ENCODE measurements at places on chromosomes 1 and 21.

GRCh38 chr1:9890224-9890731, 19.8 kb downstream of the CTNNBIP1 start:
- H3K36me3 ChIP-seq = no peaks in the 10 kb centered on the region
- peaks cover 15% of the 10 kb centered on the region for H3K4me1 ChIP-seq
- H3K4me3 ChIP-seq = no peak overlapping the region
- no peak for DNase-seq
- H3K27me3 ChIP-seq = no peaks in the 10 kb centered on the region

- H3K27ac ChIP-seq = no peak overlapping the region
- H3K4me1 ChIP-seq = peaks cover 27% of the 10 kb centered on the region
- no peak for DNase-seq
- H3K4me3 ChIP-seq = no peak overlapping the region
- H3K27me3 ChIP-seq = peaks cover 60% of the 10 kb centered on the region
Observed at GRCh38 chr1:25698252-25698651, 81.7 kb downstream of the MAN1C1 start.

GRCh38 chr1:48741380-48741779, 35.3 kb downstream of the BEND5 start:
- no peaks in the 10 kb centered on the region for H3K4me1 ChIP-seq
- DNase-seq = no peak
- H3K36me3 ChIP-seq = peaks cover 18% of the 10 kb centered on the region
- H3K4me3 ChIP-seq = no peak overlapping the region

- no peak overlapping the region for H3K27ac ChIP-seq
- DNase-seq = no peak
- no peaks in the 10 kb centered on the region for H3K27me3 ChIP-seq
- no peak overlapping the region for H3K4me3 ChIP-seq
Observed at GRCh38 chr1:33317946-33318345, 3.0 kb downstream of the A3GALT2 start.

DNA sequence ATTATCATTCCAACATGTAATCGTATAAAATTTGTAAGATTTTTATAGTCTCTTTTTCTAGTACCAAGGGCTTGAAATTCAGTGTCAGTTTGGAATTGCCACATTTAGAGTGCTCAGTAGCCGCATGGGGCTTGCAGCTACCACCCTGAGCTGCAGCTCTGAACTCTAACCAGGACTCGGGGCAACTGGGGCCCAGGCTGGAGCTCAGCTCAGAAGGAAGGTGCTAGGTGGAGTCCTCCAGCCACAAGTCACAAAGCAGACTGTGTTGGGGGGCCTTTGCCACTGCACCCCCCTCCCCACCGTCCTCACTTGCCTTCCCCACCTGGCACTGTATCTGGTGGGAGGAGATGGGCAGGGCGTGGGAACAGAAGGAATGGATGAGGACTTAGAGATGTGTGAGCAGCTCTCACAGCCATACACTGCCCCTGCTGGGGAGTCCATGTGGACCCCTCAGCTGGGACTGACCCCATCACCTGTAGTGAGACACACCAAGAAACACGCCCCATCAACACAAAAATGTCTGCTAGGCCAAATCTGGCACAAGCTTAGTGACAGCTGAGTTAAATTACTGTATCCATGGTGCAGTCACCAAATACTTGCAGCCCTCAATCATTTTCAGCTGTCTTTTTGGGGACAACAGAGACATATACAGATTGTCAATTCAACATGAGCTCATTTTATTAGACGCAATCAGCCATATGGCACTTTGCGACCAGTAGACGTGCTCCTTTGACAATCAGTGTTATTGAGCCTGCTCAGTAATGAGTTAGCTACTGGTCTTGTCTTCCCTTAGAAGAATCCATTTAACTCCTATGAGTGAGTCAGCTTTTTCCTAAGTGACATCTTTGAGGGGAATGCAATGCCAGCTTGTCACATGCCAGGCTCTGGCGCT, 241.7 kb upstream of the RAB4A start:
- H3K27ac ChIP-seq = no peak overlapping the region
- H3K27me3 ChIP-seq = peaks cover 18% of the 10 kb centered on the region
- H3K36me3 ChIP-seq = no peaks in the 10 kb centered on the region
- H3K4me3 ChIP-seq = no peak overlapping the region
- H3K4me1 ChIP-seq = peaks cover 9% of the 10 kb centered on the region

GRCh38 chr1:31855038-31855845, 39.4 kb upstream of the SPOCD1 start:
- no peak overlapping the region for H3K4me3 ChIP-seq
- no peaks in the 10 kb centered on the region for H3K27me3 ChIP-seq
- peak overlapping the region; percentile 13 for H3K27ac ChIP-seq

DNA sequence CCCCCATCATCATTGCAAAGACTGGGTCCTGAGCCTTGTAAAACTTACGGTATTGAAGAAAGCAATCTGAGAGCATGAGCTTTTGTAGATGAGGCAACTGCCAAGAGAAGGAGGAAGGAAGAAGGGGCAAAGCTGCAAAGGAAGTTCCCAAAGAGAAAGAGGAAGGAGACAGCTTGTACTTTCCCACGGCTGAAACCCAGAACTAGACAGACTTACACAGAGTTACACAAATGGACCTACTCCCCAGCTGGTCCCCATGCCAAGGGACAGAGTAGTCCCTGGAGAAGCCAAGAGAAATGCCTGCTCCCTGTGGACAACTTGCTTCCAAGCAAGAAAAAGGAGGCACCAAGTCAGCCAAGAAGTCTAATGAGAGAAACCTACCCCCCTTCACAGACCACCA, 22.6 kb downstream of the SLC5A9 start:
- no peaks in the 10 kb centered on the region for H3K36me3 ChIP-seq
- no peak overlapping the region for H3K4me3 ChIP-seq
- no peaks in the 10 kb centered on the region for H3K27me3 ChIP-seq
- no peaks in the 10 kb centered on the region for H3K4me1 ChIP-seq
- no peak overlapping the region for H3K27ac ChIP-seq

DNA sequence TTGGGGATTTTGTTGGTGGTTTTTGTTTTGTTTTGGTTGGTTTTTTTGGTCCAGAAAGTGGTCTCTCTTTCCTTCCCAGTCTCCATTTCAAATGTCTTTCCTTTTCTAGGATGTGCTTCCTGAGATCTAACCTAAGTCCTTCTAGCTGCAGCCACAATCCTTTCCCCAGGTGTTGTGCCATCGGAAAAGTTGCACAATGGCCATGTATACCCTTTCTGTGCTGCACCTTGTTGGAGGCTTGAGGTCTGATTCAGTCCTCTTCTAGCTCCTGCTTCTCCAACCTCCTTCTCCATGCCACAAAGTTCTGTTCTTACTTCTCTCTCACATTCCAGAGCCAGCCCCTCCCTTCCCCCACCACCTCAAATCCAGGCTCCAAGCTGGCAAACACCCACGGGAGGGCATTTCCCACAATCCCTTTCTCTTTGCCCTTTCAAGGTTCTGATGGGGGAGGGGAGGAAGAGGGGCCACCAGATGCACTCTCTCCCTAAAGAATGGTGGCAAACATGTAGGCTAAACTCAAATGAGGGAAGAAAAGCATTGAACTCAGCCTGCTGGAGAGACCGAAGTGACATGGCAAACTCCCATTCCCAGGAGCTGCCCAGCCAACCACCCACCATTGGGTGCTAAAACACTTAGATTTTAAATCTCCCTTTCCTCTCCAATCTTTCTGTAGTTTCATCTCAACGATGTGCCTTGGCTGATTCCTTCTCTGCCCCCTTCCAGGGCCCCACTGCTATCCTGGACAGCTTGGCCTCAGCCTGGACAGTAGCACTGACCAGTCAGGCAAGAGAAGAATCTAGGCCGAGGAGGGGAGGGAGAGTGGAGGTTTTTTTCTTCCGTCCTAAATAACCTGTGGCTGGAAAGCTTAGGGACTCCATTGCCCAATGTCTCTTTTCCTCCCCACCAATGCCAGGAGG, 2.9 kb downstream of the KCNJ10 start:
- DNase-seq = no peak
- H3K27ac ChIP-seq = no peak overlapping the region
- H3K36me3 ChIP-seq = no peaks in the 10 kb centered on the region

- H3K36me3 ChIP-seq = no peaks in the 10 kb centered on the region
- H3K27ac ChIP-seq = no peak overlapping the region
- H3K4me1 ChIP-seq = no peaks in the 10 kb centered on the region
- no peak for DNase-seq
Observed at GRCh38 chr1:61012341-61012761, 70.0 kb upstream of the NFIA start.

DNA sequence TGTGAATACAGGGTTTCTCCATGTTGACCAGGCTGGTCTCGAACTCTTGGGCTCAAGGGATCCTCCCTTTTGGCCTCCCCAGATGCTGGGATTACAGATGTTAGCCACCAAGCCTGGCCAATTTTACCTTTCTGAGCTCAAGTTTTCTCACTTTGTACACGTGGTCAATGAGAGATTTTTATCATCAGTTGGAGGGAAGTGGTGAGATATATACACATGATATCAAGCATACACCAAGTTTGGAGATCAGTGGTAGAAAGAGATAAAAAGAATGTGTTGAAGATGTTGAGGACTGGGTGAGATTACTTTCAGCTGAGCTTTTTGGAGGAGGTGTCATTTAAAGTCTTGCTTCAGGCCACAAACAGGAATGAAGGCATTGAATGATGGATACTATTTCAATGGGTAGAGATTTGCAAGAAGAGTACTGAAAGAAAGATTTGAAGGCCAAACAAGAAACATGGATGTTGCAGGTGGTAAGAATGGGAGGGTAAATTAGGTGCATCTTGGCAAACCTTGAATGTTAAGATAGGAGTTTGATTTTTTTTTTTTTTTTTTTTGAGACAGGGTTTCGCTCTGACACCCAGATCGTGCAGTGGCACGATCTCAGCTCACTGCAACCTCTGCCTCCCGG, 3.0 kb upstream of the SESN2 start:
- peak overlapping the region; percentile 89 for H3K27ac ChIP-seq
- H3K4me3 ChIP-seq = peak overlapping the region; percentile 66
- H3K4me1 ChIP-seq = peaks cover 36% of the 10 kb centered on the region
- H3K36me3 ChIP-seq = peaks cover 5% of the 10 kb centered on the region

DNA sequence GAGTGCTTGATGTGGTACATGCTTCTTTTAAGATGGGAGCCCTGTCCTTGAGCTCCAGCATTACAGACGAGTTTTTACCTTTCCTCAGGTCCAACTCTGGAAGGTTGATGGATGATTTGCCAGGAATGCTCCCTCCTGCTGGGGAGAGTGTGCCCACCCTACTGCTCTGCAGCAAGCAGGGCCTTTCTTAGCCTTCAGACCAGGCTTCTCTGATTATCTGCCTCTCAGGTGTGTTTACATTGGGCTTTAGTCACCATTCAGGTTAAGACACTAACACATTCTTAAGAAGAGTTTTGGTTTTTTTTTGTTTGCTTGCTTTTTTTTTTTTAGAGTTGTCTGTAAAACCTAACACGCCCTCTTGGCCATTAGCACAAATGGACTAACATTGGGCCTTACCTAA, 301.8 kb downstream of the KCNT2 start:
- H3K4me3 ChIP-seq = no peak overlapping the region
- DNase-seq = no peak
- H3K27ac ChIP-seq = no peak overlapping the region
- no peaks in the 10 kb centered on the region for H3K36me3 ChIP-seq

GRCh38 chr1:26410706-26411623, at the start of gene LIN28A:
LIN28A (plus strand) TSS chr1:26410817; CDS start chr1:26410892, 75 bp downstream.
- H3K27ac ChIP-seq = no peak within 1 kb of the TSS
- peaks cover 15% of the 10 kb centered on the region for H3K4me1 ChIP-seq
- no peak for DNase-seq
- no peak within 1 kb of the TSS for H3K4me3 ChIP-seq
- peaks cover 68% of the 10 kb centered on the region for H3K27me3 ChIP-seq
- H3K36me3 ChIP-seq = no peaks in the 10 kb centered on the region

DNA sequence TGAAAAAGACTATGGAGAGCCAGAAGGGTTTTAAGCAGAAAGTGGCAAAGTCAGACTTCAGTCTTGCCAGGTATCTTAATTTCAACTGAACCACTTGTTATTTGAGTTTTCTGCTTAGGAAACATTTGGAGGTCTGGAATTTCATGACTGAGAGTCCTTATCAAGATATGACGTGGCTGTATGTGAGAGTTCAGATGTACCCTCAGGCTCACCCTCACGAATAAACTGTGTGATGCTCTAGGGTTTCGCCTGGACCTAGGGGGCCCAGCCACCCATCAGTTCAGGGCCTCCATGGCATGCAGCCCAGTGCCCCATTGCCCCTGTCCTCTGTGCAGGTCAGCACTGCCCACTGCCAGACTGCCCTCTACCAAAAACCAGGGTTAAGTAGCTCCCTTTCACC, 30.6 kb upstream of the TADA1 start:
- H3K27me3 ChIP-seq = peaks cover 12% of the 10 kb centered on the region
- DNase-seq = no peak
- no peak overlapping the region for H3K27ac ChIP-seq
- H3K4me1 ChIP-seq = peaks cover 42% of the 10 kb centered on the region
- H3K4me3 ChIP-seq = no peak overlapping the region
- peaks cover 2% of the 10 kb centered on the region for H3K36me3 ChIP-seq

- peaks cover 10% of the 10 kb centered on the region for H3K36me3 ChIP-seq
- DNase-seq = no peak
Observed at GRCh38 chr1:235404190-235404589, 37.0 kb downstream of the TBCE start.
